A549 treated with AZD2906 at 1 μM for 4 hours (cell line): ENCODE measurements at places on chromosomes 12 and 14. TPM values are rescaled to one million over a fixed set of nuclear protein-coding genes. Genes with fewer than 3 reads are reported as not detected.

The GRIN2B gene
- total RNA-seq = 3.0 to 4.9 TPM (median 4.2 TPM) in 5 replicates

The STAC3 gene
- total RNA-seq = 0.22 to 0.56 TPM (median 0.42 TPM) in 5 replicates

The OLR1 gene
- total RNA-seq = 0.71 to 1.4 TPM (median 1.3 TPM) in 5 replicates

The KCNH5 gene
- 0.07 TPM in 1 of 5 replicates, not detected in the others for total RNA-seq

The GPR84 gene
- 0.05 to 0.11 TPM (median 0.08 TPM) in 3 of 5 replicates, not detected in the others for total RNA-seq

The TSHR gene
- not detected in 5 replicates for total RNA-seq

The TAS2R19 gene
- 0.15 TPM in 1 of 5 replicates, not detected in the others for total RNA-seq

The CLEC7A gene
- not detected in 5 replicates for total RNA-seq

The HOXC13 gene
- 21.9 to 37.4 TPM (median 26.0 TPM) in 5 replicates for total RNA-seq

The C3AR1 gene
- not detected in 5 replicates for total RNA-seq

The SERPINA9 gene
- 0.07 to 0.09 TPM in 2 of 5 replicates, not detected in the others for total RNA-seq

The RPGRIP1 gene
- 0.10 to 0.31 TPM (median 0.18 TPM) in 5 replicates for total RNA-seq

The CLEC1A gene
- total RNA-seq = not detected in 5 replicates

The ANKRD33 gene
- total RNA-seq = 0.05 to 0.11 TPM (median 0.07 TPM) in 4 of 5 replicates, not detected in the other
